AG04449 (cell line): ENCODE measurements at places on chromosomes 11 and 22.

DNA sequence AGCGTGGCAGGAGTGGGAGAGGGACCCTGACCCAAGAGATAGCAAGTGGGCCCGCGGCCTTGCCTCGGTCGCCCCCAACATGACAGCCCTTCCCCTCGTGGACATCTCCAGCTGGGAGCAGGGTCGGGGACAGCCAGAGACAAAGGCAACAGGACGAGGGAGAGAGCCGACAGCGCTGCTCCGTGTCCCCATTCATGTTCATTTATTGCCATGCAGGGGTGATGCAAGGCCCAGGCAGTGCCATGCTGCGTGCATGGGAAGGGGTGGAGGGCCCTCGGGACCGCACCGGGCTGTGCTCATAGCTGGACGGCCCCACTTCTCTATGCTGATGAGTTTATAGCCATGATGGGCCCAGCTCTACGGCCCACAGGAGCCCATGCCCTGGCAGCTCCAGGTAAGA, 12.7 kb downstream of the MRPL23 start:
- no peak for DNase-seq

DNA sequence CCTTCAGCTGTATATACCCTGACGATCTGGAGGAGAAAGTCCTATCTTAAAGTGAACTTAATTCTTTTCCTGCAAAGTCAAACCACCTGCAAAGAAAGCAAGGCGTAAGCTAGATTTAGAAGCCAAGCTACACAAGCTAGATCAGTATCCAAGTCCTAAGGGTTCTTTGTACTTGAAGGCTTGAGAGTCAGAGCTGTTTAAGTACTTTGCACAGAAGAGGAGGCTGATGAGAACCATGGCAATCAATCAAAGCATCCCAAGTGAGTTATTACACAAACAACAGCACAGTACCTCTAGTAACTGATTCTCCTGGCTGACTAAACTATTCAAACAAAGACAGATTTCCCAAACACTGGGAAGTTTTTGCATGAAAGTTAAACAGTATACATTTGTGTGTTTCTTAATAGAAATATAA, 1.9 kb downstream of the CDON start:
- DNase-seq = no peak

DNA sequence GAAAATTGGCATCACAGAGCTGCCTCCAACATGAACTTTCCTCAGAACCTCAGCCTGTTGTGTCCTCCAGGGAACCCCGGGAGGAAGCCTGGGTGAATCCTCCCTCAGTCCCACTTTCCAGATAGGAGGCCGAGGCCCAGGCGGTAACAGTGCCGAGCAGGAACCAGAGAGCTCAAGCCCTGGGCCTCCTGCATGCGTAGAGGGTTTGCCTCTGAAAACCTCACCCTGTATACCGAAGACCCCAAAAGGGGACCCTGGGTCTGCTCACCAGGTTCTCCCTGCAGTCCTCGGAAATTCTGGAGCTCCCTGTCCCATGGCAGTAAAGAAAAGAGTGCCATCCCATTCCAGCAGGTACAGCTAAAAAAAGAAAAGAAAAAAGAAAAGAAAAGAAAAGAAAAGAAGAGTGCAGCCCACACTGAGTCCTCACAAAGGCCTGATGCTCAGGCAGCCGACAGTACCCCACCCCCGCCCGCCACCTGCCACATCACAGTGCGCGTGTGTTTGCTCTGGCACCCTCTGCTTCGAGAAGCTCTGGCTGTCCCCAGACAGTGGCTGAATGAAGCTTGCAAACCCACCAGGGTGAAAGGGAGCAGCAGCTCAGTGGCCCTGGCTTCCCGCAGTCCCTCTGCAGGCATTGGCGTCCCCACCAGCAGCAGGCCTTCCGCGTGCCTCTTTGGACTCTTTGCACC, 28.4 kb upstream of the FADD start:
- DNase-seq = no peak

GRCh38 chr11:7844521-7844920, 47.8 kb upstream of the OR5P2 start:
- DNase-seq = no peak

- DNase-seq = no peak
These were observed 10.5 kb upstream of the EHD1 start for GRCh38 chr11:64888729-64889511.

DNA sequence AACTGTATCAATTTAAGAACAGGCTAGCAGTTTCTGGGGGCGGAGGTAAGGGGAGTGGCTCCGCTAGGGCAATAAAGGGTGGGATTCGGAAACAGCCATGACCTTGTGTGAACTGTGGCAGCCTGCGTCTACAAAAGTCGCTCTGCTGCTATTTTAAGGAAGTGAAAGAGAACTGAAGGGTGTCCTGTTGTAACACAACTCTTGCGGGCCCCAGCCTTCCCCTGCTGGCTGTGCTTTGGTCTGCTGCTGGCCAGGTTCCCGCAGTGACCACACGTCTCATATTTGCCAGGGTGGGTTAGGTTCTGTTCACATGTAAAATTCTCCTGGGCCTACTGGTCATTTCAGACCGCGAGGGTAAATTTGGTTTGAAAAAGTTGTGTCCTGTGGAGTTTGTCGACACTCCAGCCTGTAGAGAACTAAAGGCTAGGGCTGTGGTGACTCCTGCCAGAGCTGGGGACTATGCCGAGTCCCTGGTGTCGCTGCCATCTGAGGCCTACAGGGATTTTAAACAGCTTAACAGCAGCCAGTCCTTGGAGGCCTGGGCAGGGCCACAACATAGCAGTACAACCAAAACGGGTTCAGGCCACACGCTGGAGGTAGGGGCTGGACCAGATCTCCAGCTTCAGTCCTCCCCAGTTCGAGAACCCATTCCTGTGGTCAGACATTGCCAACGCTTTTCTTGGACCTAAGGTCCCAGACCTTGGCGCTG, 1.1 kb upstream of the PPFIBP2 start:
- DNase-seq = no peak

- DNase-seq = no peak
These were observed 1065.3 kb downstream of the OPCML start for GRCh38 chr11:132466983-132467382.

DNA sequence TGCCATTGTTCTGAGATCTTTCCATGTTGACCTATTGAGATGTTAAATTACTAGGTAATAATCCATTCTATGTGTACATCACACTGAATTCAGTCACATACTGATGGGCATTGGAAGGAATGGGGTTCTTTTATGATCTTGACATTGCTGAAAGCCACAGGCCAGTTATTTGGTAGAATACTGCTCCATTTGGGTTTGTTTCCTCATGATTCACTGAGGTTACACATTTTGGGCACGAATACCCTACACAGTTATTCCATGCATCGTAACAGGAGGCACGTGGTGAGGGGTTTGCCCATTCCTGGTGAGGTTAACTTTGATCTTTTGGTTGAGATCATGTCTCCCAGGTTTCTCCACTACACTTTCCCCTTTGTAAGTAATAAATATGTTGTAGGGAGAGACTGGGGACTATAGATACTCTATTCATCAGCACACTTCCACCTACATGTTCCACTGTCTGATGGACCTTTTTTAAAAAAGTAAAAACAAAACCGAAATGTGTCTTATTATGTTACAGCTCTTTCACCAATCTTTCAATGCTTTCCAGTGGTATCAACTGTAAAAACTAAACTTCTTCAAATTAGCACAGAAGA, 12.0 kb upstream of the FOLR1 start:
- DNase-seq = no peak

- DNase-seq = no peak
These were observed 70.4 kb downstream of the RRM1 start for GRCh38 chr11:4164884-4165590.

DNA sequence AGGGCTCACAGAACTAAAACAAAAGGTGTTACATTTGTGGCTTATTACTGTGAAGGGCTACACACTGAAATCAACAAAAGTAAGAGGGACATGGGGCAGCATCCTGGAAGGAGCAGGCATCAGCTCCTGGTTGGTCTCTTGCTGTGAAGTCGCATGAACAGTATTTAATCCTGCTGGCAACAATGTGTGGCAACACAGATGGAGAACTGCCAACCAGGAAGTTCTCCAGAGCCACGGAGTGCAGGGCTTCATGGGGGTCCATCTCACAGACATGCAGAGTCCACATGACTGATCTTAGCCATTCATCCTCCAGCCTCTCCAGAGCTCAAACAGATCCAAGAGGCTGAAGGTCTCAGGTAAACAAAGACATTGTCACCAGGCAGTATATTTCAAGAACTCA, 32.8 kb upstream of the FGF3 start:
- no peak for DNase-seq

DNA sequence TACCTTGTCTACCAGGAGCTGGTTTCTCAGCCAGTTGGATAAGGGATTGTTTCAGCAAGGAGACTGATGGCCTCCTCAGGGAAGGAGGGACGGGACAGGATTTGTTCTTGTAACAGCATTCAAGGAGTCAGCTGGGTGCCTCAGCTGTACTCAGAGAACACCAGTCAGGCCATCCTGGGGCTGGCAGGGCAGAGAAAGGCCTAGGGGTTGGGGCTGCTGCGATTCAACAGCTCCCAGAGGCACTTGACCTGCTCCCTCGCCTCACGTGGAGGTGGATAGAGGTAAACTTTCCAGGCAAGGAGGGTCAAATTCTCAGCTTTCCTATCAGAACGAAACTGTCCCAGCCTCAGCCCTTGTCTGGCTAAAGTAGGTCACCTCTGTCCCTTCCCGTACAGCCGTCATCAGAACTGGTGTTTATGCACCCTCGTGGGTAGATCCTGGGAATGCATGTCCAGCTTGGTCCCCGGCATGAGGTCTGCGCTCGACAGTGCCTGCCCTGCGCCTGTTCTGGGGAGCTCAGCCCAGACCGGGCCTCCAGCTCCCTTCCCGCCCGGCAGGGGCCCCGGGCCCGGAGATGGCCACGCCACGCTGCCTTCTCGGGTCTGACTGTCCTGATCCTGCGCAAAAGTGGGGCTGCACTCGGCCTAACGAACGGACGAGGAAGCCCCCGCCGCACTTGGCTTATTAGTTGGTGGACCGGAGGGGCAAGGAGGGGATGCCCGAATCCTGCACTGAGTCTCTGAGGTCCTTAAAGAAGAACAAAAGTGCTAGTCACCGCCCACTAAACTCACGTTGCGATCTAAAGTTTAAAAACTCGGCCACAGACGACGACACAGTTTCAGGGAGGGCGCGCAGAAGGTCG, 762 bp upstream of the CCDC134 start:
- no peak for DNase-seq

GRCh38 chr11:45412521-45412920, 126.4 kb upstream of the SYT13 start:
- DNase-seq = no peak

DNA sequence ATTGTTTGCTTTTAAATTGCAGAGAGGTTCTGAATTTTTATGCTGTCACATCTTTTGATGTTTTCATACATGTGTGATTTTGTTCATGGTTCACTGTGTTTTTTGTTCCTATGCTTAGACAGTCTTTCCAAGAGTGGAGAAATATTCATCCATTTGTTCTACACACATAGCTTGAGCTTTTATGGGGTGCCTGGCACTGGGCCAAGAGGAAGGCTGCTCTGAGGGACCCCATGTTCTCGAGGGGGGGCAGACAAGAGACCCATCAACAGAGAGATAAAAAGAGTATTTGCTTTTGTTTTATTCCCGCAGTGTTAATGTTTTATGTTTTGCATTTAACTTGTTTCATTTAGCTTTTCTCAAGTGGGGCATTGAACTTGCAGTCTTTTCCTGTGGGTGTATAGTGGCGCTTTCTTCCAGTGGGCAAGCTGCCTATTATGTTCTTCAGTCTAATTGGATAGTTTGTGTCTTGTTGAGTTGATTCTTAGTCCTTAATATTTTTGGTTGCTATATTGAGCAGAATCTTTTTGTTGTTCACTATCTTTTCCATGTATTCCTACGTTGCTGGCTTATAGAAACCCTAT, 57.7 kb downstream of the CABIN1 start:
- no peak for DNase-seq

DNA sequence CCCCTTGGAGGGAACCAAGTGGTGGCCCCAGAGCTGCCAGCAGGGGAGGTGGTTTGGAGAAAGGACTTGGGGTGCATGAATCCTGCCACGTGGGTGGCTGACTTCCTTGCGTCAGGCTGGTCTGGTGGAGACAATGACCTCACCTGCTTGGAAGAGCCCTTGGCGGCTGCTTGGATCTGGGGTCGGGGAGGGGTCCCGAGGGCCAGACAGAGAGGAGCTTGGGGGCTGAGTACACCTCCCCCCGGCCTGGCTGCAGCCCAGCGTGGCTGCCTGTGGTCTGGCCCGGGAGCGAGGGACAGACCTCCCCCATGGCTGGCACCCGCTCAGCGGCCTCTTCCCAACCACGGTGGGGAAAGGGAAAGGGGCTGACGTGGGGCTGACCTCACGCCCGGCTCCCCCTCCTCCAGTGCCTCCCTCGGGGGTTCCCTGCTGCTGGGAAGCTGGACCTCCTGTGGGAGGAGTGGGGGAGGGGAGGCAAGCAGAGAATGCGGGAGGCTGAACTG, 13.8 kb downstream of the LIF start:
- DNase-seq = no peak

DNA sequence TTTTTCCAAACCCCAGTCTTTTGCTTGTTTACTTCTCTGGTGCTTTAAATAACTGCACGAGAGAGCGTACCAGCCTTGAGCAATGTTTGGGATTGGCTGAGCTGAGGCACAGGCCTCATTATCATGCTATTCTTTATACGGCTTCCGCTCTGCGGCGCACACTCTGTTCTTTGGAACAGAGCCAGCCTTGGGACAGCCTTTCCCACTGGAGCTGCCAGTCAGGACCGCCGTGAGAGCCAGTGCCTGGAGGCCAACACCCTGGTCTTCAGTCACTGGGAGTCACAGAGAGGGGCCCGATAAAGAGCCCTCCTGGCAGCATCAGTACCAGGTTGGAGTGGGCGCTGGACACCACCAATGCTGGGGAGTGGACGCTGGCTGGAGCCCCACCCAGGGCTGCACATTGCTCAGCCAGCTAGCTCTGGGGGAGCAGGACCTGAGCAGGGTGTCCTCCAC, 125.6 kb downstream of the BCR start:
- DNase-seq = no peak

GRCh38 chr11:103659743-103660142, 376.7 kb upstream of the DDI1 start:
- DNase-seq = no peak

- DNase-seq = no peak
These were observed 25.7 kb downstream of the FEZ1 start for GRCh38 chr11:125470355-125470754.

- DNase-seq = no peak
These were observed 790.2 kb downstream of the TBC1D22A start for GRCh38 chr22:47552541-47553205.
